ENCODE measurements at places on chromosomes 1 and 21.

DNA sequence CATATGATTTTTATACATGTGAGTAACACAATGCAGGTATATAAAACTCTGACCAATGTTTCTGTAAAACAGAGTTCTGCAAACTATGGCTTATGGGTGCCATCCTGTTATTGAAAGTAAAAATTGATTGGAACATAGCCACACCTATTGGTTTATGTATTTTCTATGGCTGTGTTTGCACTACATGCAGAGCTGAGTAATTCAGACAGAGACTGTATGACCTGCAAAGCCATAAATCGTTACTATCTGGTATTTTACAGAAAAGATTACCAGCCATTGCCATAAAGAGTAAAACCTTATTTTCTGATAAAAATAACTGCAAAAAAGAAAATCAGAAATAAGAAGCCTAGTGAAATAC lies 13.1 kb downstream of the GBP1 start:
- no peak for DNase-seq

- no peak for DNase-seq
Observed at GRCh38 chr1:233843525-233844204, 60.8 kb upstream of the SLC35F3 start.

DNA sequence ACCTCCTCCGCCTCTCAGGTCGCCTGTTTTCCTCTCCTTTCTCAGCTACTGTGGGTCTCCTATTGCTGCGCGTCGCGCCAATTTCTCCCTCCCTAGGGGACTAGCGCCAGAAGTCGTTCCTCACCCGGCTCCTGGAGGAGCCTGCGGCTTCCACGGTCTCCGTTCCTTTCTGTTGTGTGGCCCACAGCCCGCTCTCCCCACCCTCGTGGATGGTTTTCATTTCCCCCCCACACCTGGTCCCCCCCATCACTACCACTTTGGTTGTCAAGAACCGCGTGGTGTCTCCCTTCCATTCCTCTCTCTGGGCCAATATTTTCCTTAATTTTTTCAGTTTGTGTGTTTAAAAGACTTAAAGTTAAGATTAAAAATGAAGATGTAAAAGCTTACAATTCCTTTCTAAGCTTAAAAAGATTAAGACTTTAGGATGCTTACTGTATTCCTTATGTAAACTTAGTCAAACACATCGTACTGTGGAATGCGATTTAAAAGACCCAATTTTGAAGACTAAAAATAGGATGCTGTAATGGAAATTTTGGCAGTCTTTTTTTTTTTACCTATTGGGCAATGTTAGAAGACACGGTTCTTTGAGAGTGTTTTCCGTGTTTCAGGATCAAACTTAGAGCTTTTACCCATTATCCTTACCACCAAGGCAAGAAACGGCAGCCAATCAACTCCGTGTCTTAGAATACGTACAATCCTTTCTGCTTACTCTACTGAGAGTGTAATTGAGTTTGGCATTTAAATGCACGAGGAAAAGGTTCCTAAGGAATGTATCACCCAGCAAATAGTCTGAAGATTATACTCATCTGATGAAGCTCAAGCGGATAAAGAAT lies 773 bp downstream of the CNST start:
- no peak for DNase-seq

GRCh38 chr1:12386130-12386529 lies 156.3 kb downstream of the VPS13D start:
- no peak for DNase-seq

DNA sequence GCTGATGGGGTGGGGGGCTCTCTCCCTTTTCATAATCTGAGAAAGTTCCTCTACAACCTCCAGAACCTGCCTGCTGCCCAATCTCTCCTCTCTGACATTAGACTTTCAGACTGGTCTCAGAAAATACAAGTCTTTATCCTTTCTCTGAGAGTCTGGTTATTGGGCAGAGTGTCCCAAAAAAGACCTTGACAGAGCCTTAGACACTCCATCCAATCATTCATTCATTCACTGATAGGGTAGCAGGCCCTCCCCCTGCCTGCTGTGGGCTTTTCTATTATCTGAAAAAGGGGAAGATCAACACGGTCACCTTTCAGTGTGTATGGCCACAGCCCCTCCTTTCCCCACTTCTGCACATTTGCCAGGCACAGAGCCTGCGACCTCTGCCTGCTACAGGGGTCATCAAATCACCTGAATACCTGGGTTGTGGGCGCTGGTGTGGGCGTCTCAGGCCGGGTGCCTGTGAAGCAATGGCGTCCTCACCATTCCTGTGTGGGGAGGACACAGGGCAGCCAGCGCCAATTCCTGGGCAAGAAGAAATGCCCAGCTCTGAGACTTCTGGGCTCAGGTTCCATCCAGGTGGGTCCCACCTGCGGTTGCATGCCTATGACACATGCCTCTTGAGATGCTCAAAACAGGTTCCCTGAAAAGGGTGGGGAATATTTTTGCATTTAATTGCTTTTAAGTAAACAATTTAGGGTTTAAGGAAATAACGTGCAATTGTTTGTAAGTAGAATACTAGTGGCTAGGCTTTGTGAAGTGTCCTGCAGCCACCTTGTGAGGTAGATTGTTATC lies 52.8 kb downstream of the ELK4 start:
- DNase-seq: no peak

DNA sequence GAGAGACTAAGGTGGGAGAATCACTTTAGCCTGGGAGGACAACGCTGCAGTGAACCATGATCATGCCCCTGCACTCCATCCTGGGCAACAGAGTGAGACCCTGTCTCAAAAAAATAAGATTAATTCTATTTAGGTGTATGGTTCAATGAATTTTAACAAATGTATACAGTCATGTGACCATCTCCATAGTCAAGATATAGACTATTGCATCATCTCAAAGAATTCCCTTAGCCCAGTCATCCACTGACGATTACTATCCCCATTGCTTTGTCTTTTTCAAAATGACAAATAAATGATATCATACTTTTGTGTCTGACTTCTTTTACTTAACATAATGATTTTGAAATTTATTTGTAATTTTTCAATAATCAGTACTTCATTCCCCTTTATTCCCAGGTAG lies 260.0 kb downstream of the LRRC7 start:
- no peak for DNase-seq

DNA sequence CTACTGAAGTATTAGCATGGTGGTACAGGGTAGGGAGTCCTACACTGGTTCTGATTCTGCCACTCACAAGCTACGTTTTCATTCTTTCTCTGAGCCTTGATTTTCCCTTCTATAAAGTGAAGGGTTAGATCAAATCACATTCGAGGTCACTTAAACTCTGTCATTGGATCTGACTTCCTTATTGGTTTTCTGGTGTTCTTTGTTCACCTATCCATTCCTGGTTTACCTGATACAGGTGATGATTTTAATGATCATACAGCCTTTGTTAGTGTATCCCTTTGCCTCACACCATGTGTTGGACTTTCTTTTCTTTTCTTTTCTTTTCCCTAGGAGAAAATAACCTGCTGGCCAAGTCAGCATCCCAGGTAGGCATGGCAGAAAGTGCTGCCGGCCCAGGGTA lies 74.8 kb downstream of the NOS1AP start:
- no peak for DNase-seq

- no peak for DNase-seq
Observed at GRCh38 chr1:214634267-214634666, 31.3 kb downstream of the CENPF start.

DNA sequence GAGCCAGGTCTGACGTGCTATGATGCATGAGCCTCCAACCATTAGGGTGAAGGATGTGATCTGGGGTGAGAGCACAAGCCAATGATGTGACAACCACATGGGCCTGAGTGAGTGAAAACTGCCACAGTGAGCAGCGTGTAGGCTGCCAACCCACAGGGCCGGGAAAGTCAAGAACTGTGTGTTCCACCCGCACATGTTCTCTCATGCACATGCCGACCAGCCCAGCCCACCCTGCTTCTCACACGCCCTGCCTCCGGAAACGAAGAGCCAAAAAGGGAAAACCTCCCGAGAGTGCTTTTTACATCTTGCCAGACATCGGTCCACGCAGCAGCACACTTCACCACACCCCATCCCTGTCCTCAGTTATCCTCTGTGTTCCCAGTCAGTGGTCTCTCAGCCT lies 197.0 kb downstream of the CACNA1E start:
- DNase-seq: no peak

- DNase-seq: no peak
Observed at GRCh38 chr1:115239426-115239825, 98.6 kb downstream of the NGF start.

DNA sequence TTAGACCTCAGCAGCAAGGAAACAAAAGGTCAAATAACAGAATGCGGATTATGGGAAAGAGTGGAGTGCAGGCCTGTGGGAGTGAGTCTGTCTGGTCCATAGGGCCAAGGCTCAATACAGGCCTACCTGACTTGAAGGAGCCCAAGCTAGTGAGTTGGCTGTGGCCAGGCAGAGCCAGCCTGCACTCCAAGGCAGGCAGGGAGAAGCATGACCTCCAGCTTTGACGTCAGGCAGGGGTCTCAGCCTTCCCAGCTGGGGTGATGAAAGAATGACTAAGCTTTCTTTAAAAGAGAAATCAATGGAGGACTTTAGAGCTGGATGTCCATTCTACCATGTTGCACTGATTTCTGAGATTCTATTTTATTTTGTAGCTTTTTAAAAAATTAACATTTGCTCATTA lies 62.8 kb downstream of the RHOU start:
- DNase-seq: no peak

GRCh38 chr1:45394342-45394741 lies 54.1 kb upstream of the MUTYH start:
- DNase-seq: no peak

DNA sequence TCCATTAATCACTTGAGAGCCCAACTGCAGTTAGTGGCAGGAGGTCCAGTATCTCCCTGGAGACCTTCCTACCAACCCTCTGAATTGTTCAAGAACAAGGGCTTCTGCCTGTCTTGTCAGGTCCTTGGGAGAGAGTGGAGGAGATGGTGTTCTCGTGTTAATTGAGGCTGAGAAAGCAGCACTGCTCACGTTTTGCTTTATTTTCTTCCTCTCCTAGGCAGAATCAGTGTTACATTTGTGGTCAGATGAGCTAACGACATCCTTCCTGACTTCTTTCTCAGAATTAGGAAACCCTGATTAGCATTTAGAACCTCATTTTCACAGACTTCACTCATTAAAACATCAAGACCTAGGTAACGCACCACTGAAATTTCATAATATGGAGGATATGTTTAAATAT lies 26.4 kb upstream of the LRIG2 start:
- DNase-seq: no peak

DNA sequence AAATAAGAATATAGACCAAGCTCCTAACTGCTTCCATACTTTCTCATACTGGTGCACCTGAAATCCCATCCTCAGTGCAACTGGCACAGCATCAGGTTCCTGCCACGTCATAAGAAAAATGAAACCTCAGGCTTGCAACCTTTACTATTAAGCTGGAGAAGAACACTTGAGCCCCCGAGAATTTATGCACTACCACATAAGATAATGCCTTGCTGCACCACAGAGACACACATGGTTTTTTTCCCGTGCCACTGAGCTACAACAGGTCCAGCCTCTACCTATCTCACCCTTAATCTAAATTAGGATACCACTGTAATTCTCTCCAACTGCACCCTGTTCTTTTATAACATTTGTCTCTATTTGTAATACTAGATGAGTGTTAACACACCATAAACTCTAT lies 174.5 kb downstream of the DENND1B start:
- DNase-seq: no peak

- DNase-seq: no peak
Observed at GRCh38 chr1:40341491-40342380, 24.6 kb upstream of the COL9A2 start.

DNA sequence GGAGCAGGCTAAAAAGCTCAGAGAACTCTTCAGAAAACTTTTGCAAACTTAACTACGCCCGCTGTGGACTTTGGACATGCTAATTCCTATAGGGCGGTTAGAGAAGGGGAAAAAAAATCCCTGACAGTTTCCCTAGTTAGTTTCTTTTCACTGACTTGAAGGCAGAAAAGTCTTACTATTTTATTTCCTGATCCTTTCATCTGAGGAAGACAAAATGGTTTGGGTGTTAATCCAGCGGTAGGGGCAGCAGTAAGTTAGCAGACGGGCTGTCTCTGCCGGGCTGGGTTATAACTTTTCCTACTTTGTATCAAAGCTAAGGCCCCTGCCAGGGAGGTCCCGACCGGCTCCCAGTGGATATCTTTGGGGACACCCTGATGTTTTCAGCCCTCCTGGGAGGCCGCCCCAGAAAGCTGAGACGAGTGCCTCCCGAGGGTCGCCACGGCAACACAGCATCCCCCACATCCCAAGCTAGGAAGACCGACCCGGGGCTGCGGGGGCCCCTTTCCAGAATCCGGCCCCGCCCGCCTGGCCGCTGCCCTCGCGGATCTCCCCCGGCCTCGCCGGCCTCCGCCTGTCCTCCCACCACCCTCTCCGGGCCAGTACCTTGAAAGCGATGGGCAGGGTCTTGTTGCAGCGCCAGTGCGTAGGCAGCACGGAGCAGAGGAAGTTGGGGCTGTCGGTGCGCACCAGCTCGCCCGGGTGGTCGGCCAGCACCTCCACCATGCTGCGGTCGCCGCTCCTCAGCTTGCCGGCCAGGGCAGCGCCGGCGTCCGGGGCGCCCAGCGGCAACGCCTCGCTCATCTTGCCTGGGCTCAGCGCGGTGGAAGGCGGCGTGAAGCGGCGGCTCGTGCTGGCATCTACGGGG lies 162.6 kb downstream of the RUNX1 start:
- DNase-seq: no peak

DNA sequence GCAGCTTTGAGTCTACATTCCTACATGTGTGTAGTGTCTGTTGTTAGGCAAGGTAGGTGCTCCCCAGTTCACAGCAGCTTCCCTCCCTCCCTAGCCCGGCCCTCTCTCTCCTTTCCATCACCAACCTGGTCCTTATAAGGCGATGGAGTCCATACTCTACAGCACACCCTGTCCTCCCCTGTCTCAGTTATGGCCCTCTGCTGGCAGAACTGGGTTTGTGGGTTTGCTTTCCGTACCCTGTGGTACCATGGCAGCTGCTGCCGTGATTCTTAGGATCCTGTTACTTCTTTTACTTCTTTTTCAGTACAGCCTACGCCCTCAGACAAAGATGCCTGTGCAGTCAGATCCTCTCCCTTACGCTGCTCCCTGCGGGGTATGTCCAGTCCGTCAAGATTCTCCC lies 31.7 kb downstream of the AK5 start:
- no peak for DNase-seq

GRCh38 chr1:44839576-44839975 lies 3.5 kb downstream of the PTCH2 start:
- no peak for DNase-seq

DNA sequence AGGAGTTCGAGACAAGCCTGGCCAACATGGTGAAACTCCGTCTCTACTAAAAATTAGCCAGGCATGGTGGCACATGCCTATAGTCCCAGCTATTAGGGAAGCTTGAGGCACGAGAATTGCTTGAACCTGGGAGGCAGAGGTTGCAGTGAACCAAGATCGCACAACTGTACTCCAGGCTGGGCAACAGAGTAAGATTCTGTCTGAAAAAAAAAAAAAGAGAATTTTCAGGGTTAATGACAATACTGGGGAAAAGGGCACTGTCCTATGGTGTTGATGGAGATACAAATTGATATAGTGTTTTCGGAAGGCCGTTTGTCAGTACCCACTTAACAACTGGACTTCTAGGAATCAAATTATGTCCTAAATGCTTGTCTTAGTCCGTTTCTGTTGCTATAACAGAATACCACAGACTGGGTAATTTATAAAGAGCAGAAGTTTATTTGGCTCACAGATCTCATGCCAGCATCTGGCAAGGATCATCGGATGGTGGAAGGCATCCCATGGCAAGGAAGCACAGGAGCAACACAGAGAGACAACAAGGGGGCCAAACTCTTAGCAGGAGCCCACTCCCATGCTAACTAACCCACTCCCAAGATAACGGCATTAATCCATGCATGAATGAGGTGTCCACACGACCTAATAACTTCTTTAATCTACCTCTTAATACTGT lies 41.3 kb downstream of the ZBTB8A start:
- no peak for DNase-seq
